ENCODE measurements at places on chromosomes 5 and 9.

DNA sequence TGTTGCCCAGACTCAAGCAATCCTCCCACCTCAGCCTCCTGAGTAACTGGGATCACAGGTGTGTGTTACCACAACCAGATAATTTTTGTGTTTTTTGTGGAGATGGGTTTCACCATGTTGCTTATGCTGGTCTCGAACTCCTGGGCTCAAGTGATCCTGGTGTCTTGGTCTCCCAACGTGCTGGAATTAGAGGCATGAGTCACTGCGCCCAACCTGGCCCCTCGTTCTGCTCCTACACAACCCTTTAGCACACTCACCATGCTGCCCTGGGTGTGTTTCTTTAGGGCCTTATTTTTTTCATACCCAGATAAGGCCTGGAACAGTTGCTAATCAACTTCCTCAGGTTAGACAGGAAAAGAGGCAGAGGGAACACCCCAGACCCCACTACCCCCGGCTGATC lies 2.6 kb downstream of the PDZD2 start:
- DNase-seq, result no peak

DNA sequence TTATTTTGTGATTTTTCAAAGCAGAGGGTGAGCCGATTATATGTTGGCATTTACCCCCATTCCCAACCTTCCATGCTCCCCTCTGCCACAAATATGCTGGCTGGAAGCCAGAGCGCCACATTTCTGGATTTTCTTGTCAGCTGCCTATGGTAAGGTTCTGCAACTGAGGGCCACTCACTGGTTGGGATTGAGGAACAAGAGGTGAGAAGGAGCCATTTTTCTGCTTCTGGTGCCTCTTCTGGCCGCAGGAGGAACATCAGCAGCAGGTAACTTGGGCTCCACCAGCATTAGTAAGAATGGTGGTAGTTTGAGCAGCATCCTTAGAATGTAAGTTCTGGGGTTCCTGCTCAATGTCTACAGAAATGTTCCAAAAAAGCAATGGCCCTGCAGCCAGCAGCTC lies 159.5 kb upstream of the MAST4 start:
- DNase-seq, result peak; percentile 13

- DNase-seq, result no peak
These were observed 57.2 kb downstream of the WDR70 start for GRCh38 chr5:37436146-37436934.

- DNase-seq, result no peak
These were observed 89.8 kb upstream of the COL5A1 start for GRCh38 chr9:134551644-134552348.

DNA sequence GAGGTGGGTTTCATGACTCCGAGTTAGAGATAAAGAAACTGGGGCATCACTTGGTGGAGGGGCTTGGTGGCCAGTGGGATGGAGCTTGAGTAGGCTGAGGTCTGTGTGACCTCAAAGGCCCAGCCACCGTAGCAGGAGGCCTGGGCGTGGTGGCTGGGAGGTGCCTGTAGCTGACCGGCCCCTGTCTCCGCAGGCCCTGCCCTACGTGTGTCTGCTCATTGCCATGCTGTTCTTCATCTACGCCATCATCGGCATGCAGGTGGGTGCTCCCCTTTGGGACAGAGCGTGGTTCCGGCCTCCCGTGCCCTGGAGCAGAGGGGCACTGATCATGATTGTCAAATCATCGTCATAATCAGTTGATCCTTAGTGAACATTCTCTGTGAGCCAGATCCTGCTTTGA lies 196.2 kb downstream of the CACNA1B start:
- DNase-seq, result no peak

DNA sequence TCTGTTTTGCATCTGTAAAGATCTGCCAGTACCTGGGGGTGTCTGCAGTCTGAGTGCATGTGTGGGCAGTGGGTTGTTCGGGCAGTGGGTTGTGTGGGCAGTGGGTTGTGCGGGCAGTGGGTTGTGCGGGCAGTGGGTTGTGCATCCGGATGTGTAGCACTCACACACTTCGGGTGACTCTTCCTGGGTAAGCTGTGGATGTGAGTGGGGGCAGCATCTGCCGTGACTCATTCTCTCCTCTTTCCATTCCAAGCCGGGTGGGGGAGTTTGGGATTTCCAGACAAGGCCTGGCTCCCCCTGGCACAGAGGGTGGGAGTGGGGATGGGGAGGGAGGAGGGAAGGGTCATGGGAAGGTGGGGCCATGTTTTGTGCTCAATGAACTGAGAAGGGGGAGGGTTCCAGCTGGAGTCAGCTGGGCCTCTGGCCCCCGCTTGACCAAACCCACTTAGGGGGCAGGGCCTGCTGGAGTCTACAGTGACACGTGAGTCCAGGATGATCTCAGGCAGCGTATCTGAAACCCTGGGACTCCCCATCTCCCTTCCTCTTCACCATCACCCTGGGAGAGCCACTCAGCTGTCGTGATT lies 8.3 kb downstream of the CRB2 start:
- no peak for DNase-seq

DNA sequence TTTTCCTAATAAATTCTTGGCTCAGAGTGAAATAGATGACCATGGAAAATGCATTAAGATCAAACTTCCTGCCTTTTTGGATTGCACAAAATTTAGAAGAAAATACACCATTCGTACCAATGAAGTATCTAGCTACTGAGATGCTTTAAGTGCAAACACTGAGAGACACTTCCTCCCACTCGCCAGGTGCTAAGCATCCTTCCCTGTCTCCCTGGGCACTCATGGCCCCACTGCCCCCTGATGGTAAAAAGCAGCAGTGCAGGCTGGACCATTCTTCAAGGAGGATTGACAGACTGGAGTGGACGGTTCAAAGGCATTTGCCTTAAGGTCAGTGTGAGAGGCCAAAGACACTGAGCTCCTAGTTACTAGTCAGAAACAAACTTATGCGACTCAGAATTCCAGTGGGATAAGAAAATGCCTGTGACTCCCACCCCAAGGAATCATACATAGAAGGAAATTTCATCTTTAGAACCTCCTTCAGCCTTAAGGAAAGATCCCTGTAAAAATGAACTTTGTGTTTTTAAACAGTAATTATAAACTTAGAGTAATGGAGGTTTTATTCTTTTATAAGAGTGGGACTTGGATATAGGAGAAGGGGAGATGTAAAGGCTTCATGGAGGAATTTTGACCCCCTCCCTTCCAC lies 86.0 kb upstream of the SLC30A5 start:
- peak; percentile 71 for DNase-seq

DNA sequence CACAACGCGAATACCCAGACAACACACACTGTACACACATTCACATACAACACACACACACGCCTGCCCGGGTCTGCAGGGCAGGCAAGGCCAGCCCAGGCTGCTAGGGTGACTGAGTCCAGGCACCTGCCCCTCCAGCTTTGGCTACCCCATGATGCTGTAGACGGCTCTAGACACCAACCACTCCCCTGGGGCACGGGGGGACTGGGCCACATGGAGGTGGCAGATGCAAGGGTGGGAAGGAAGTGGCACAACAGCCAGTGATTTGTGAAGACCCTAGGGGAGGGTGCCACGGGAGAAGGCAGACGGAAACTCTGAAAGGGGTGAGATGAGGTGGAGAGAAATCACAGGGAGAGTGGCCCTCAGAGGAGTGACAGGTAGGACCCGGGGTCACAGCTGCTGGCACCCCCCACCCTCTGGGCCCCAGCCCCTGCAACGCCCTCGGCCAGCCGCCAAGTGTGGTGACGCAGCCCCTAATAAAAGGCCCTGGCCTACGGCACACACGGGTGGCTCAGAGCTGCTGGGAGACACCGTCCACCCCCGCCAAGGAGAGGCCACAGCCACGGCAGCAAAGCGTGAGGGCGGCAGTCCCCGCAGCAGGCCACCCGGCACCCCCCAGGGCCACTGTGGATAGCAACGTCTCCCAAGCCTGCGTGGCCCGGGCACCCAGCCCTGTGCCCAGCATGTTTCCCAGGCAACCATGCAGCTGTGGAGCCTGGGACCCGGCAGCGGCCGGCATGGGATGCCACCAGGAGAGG lies 6.6 kb upstream of the CCDC187 start:
- peak; percentile 80 for DNase-seq

GRCh38 chr5:170056561-170057267 lies 49.0 kb upstream of the FOXI1 start:
- DNase-seq, result no peak

- peak; percentile 70 for DNase-seq
These were observed 451.3 kb downstream of the SEMA5A start for GRCh38 chr5:9094582-9094981.

- DNase-seq, result peak; percentile 89
These were observed at the start of gene MRPL22 for GRCh38 chr5:154940772-154941620. Gene MRPL22, plus strand, starts transcription at chr5:154941073. Its CDS starts 38 bp downstream, at chr5:154941111.

DNA sequence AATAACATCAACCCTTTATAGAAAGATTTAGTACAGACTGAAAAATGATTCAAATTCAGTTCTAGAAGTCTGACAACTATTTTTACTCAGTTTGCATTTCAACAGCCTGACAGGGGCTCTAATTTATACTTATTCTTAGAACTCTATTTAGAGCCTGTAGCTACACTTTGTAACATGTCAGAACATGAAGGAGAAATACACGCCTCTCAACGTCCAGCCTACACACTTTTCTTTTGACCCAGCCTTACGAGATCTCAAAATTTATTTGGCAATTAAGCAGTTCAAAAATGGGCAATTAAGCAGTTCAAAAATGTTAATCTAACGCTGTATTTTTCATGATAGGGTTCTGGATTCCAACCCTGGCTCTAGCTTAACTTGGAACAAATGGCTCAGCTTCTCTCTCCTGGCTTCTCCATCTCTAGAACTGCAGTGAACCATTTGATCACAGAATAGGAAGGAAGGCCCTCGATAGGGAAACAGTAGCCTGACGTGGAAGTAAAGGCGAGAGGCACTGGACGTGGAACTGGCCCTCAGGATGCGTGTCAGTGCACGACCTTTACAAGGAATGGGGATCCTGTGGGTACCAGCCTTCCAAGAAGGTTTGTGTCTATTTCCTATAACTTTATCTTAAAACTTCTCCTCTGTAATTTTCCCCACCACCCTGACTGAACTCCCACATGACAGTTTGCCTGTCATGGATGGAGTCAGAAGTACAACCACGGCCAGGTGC lies 66.4 kb downstream of the PRRT1B start:
- DNase-seq, result no peak

DNA sequence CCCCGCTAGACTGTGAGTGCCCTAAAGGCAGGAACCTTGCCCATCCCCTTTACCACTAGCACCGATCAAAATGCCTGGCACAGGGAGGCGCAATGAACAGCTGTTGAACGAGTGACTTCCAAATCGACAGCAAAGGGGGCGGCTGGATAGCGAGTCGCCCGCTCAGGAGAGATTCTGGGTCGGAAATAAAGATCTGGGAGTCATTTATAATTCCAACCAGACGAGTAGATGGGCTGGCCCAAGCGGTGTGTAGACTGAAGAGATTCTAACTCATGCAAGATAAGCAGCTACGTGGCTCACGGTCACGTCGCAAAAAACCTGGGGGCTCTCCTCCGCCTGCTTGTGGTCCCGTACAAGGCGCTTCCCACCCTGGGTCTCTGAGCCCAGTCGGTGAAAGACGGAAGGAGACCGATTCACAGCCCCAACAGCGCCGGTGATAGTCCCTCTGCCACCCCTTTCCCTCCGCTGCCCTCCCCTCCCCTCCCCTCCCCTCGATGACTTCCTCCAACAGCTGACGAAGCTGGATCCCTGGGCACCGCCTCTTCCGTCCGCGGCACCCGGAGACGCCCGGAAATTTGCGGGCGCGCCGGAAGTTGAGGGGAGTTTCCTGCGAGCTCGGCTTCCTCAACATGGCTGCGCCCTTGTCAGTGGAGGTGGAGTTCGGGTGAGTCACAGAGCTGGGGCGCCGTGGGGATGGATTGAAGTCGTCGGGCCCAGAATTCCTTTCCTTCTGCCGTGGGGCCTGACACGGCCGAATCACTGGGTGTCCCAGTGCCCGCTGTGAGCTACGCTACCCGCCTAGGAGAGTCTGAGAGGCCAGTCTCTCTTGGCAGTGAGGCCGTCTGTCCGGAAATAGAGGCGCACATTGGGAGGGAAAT lies at the start of gene URM1:
TSS of gene URM1 (plus strand) at position 623 of the 878 bp plus-strand sequence. CDS start at position 630, 7 bp downstream.
- DNase-seq, result peak; percentile 89

DNA sequence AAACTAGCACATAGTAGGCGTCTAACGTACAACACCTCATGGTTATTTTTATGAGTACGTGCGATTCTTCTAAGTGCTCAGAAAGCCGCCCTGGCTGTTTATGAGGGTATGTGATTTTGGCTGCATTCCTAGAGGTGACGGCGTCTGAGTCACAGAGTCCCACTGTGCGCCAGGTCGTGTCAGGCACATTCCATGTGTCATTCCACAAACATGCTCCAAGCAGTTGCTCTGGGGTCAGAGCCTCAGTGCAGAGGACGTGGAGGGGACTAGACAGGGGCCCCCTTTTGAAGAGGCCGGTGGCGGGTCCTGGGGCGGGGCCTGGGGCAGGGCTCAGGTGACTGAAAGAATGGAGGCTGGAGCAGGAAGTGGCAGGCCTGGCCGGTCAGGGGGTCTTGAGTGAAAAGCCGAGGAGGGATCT lies 51.9 kb downstream of the NEK6 start:
- DNase-seq, result no peak

GRCh38 chr9:14246951-14247350 lies 67.0 kb downstream of the NFIB start:
- no peak for DNase-seq

DNA sequence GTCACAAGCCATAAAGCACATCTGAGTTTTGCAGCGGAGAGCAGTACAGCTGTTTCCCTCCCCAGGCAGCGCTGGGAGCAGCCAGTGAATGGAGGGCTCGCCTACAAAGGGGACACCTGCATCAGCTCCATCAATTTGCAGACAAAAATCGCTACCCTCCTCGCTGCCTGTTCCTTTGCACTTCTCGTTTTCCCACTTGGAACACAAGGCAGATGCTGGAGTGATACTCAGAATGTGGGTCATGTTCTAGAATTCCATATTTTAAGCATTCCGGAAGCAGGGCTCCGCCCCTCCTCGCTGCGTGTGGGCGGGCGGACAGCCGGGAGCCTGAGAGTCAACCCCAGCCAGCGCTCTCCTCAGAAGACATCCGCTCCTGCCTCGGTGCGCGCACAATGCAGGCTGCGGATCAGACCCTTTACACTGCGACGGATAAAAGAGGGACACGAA lies 92.1 kb downstream of the LMNB1 start:
- DNase-seq, result peak; percentile 41

GRCh38 chr5:67038817-67039603 lies 157.6 kb downstream of the CD180 start:
- DNase-seq, result no peak

DNA sequence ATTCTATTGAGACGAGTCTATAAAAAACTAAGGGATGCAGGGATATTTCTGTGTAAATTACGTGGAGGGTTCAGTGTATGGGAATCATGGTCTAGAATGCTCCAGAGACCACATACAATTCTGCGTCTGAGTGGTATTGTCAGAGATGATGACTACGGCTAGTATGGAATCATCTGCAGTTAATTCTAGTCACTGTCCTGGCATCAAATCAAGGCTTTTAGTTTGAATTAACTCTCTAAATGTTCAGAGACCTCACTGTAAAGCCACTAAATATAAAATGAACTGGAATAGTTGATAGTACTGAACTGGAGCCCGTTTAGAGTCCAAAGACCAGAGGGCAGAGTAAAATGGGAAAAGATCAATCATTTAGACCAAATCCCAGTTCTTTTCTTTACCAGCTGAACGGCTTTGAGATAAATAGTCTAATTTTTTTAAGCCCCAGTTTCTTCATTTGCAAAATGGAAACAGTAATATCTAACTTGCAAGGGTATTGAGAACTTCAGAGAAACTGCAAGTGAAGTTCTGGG lies 599.8 kb downstream of the EBF1 start:
- no peak for DNase-seq

Measured in NCI-H524 (cell line).